Mammary epithelial cell (primary cell): ENCODE measurements at places on chromosomes 7 and 10.

GRCh38 chr10:62527019-62527827 is 153.1 kb downstream of the ZNF365 start:
- no peak for DNase-seq

DNA sequence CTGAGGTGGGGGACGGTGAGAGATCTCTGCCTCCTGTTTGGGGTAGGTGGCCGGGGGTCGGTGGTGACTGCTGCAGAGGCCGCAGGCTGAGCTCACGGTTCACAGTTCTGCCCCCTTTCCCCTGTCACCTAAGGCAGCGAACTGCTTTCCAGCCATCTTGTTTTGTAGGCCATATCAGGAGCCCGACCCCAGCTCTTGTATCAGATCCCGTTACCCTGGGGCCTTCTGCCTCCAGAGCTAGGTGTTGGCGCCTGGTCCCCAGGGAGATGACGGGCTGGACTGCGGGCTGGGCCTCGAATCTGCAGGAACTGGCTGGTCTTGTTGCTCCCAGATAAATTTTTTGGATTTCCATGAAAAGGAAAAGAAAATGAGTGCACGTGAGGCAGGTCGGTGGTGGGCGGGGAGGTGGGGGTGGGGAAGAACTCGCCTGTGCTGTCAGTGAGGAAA is 183.0 kb downstream of the DNAJB6 start:
- no peak for DNase-seq

GRCh38 chr7:114956702-114957101 is 34.8 kb downstream of the MDFIC start:
- DNase-seq: no peak

DNA sequence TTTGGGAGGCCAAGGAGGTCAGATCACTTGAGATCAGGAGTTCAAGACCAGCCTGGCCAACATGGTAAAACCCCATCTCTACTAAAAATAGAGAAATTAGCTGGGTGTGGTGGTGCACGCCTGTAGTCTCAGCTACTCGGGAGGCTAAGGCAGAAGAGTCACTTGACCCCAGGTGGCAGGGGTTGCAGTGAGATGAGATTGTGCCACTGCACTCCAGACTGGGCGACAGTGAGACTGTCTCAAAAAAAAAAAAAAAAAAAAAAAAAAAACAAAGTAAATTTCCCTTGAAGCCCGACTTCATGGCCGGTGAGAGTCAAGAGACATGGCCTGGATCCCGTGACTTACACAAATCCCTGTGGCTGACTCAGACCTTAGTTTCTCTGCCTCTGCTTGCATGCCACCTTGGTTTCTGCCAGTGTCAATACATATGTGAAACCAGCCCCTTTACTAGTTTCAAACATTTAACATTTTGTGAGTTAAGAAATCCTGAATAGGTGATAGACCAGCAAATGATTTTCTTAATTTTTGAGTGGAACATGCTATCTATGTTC is 62.8 kb downstream of the ZEB1 start:
- peak; percentile 50 for DNase-seq
